ENCODE measurements at places on chromosomes 4 and X. TPM values are rescaled to one million over a fixed set of nuclear protein-coding genes. Genes with fewer than 3 reads are reported as not detected.

DNA sequence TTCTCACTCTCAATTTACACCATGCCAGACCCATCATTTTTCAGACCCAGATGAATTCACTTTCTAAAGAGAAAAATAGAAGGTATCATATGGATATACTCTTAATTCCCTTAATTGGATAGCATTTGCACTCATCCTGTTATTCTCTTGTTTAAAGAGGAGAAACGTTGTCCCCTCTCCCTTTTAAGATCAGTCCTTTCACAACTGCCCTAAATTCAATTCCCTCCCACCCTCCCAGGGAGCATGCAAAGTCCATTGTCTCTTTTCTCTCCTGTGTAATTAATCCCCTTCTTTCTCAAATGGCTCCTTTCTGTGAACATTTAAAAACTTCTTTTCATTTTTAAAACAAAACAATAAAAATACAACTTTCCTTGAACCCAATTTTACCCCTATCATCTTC lies 124.7 kb upstream of the TLL1 start:
- DNase-seq: no peak

- DNase-seq: no peak
These were observed 92.4 kb downstream of the FHDC1 start for GRCh38 chr4:153028535-153028934.

GRCh38 chrX:11758400-11759171 lies 549 bp downstream of the MSL3 start:
- peak; percentile 88 for DNase-seq

Gene TEX11
- not detected for total RNA-seq

Gene TDO2
- total RNA-seq: not detected

All from left ventricle myocardium inferior (tissue), 1 donor.